ENCODE measurements at places on chromosomes 16 and 17.
A peak's percentile ranks its signal among the peaks of the same experiment; 100 is the strongest.

GRCh38 chr16:49857423-49858181 lies 1.7 kb upstream of the ZNF423 start:
- DNase-seq: peak; percentile 54

DNA sequence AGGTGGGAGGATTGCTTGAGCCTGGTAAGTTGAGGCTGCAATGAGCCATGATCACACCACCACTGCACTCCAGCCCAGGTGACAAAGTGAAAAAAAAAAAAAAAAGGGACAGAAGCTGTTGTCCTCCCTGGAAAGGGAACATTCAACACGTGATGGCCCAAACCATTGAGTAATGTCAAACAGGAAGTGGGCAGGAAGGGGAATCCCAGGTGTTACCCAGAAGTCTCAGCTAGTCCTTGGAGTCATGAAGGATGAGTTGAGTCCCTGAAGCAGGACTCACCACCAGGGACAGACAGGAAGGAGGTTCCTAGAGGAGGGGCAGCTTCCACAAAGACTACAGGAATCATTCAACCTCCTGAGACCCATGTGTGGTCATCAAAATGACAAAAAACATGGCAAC lies 19.8 kb upstream of the CMIP start:
- DNase-seq: no peak

GRCh38 chr17:82693168-82693867 lies 5.2 kb downstream of the RAB40B start:
- DNase-seq: no peak

DNA sequence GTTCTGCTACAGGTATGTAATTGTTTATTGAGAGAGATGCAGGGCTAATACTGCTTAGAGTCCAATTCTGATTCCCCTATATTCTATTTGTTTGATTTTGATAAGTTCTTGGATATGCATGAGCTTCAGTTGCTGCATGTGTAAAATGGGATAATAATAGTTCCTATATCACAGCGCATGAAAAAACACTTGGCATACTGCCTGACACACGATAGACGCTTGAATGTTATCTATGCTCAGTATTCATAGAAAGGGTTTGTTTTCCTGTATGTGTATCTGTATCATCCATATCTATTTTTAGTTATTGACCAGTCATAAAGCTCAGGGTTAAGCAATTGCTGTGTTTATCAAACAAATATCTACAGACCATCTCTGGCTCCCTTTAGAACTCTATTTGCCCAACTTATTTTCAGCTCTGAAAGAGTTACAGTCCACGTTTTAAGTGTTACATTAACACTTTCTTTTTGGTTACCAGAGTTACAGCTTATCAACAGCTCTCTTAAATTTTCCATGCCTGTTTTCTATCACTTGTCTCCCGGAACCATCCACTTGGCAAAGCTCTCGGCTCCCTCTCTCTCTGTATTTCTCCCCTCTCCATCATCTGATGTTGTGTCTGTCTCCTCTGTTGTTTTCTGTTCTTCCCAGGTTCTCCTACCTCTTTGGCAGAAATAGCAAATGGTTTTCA lies 334.8 kb downstream of the CBLN1 start:
- DNase-seq: no peak

GRCh38 chr17:63447471-63448009 lies 1.4 kb upstream of the CYB561 start:
- DNase-seq: no peak

GRCh38 chr16:66359811-66360608 lies 6.5 kb upstream of the CDH5 start:
- no peak for DNase-seq

GRCh38 chr16:9578459-9578858 lies 487.0 kb downstream of the HAPSTR1 start:
- DNase-seq: no peak

DNA sequence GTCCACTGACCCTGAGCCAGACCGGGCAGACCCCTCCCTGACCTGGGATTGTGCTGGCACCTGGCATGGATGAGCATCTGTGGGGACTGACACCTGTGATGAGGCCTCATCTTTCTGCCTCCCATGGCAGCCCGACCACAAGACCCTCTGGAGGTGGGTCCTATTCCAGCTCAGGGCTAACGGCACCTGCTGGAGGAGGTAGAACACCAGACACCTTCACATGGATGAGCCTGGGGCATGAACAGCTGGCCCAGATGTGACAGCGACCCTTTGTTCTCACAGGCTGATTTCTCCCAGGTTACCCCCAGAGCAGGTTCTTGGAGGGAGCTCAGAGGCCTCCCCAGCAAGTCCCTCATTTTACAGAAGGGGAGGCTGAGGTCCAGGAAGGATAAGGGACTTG lies 46.4 kb upstream of the PIK3R6 start:
- no peak for DNase-seq

DNA sequence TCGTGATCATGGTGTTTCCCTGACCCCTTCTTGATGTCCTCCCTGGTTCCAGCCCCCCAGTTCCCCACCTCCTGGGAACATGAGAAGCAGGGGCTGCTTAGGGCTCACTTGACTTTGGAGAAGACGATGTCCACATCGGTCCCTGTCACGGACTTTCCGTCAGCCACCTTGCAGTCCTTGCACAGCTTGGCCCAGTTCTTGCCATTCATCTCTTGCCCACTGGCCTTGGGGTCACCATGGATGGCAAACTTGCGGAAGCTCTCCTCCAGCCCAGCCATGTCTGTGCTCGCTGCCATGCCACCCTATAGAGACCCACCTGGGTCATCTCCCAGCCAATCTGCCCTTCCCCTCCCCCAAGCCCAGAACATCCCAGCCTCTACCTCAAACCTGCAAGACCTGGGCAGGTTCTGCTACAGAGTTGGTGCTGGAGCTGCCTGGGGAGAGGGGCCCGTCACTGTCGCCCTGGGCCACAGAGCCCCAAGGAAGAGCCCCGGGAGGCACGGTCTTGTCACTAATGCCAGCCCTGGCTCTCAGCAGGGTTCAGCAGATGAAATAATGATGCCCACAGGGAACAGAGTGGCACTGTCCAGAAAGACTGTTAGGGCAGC lies 2.4 kb downstream of the TPPP3 start:
- no peak for DNase-seq

- DNase-seq: no peak
Observed at GRCh38 chr17:43774304-43775250, 4.2 kb downstream of the DUSP3 start.

DNA sequence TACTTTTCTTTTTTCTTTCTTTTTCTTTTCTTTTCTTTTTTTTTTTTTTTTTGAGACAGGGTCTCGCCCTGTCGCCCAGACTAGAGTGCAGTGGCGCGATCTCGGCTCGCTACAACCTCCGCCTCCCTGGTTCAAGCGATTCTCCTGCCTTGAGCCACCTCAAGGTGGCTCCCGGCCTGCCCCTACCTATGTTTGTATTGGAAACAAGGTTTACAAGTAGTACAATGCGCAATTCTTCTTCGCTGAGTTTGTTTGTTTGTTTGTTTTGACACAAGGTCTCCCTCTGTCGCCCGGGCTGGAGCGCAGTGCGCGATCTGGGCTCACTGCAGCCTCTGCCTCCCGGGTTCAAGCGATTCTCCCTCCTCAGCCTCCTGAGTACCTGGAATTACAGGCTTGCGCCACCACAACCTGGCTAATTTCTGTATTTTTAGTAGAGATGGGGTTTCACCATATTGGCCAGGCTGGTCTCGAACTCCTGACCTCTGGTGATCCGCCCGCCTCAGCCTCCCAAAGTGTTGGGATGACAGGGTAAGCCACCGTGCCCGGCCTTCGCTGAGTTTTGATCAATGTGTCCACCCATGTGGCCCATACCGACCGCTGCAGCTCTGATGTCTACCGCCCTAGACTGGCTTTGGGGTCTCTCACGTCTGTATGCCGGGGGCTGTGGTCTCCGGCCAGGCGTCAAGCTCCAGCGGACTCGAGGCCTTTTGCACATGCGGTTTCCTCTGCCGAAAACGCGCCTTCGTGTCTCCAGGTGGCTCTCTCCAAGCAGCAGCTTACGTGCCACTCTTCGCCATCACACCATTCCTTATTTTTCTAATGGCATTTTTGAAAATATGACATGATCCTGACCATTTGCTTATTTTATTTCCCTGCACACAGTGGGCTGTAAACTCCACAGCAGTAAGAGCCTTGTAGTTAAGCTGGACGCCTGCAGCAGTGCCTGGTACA lies 1.1 kb upstream of the YBX2 start:
- no peak for DNase-seq

DNA sequence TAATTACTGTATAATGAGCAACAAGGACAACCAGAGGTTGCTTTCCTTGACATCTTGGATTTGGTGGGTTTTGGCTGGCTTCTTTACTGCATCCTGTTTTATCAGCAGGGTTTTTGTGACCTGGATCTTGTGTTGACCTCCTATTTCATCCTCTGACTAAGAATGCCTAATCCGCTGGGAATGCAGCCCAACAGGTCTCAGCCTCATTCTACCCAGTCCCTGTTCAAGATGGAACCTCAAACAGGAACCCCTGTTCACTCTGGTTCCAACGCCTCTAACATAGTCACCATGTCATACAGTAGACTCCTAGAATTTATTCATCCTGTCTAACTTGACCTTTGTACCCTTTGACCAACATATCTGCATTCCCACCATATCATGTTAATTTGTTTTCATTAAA lies 183.8 kb upstream of the SOX9 start:
- peak; percentile 52 for DNase-seq

DNA sequence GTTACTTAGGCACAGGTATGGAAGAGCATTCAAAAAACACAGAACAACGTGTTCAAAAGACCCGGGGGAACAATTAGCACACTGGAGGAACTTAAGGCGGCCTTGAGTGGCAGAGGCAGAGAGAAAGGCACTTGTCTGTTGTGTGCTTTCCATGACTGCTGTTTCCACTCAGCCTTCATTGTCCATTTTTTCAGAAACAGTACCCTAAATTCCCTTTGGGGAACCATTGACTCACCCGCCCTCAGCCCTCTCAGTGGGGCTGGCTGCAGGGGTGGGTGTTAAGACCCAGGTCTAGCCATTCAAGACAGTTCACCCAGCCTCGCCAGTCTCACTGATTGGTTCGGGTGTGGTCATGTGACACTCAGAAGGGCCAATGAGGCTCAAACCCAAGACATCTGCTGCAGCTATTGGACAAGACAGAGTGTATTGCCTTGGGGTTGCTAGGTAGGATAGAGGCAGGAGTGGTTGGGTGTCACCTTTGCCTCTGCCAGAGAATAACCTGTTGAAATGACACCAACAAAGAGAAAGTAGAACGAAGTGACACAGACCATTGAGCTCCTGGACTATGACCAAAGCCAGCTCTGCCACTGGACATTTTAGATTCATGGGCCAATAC lies 19.6 kb upstream of the CEP20 start:
- DNase-seq: peak; percentile 69

- DNase-seq: no peak
Observed at GRCh38 chr17:31490671-31491375, 99.3 kb downstream of the RAB11FIP4 start.

GRCh38 chr16:4339909-4340308 lies 11.2 kb downstream of the PAM16 start:
- DNase-seq: no peak

DNA sequence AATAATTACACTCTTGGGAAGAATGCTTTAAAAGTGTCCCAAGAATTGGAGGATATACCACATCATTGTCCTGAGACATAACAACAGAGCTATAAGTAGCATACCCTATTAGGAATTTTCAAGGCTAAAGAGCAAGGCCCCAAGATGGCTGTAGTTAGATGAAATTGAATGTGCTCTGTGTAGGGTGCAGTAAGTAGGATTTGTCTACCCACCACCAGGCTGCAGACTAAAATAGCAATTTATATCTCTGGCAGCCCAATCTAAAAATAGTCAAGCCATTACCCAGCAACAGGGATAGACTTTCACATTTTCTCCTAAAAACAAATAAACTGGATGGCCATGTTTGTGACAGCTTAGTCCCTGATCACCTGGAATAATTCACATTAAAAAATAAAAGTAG lies 5.6 kb downstream of the MMD start:
- DNase-seq: no peak

DNA sequence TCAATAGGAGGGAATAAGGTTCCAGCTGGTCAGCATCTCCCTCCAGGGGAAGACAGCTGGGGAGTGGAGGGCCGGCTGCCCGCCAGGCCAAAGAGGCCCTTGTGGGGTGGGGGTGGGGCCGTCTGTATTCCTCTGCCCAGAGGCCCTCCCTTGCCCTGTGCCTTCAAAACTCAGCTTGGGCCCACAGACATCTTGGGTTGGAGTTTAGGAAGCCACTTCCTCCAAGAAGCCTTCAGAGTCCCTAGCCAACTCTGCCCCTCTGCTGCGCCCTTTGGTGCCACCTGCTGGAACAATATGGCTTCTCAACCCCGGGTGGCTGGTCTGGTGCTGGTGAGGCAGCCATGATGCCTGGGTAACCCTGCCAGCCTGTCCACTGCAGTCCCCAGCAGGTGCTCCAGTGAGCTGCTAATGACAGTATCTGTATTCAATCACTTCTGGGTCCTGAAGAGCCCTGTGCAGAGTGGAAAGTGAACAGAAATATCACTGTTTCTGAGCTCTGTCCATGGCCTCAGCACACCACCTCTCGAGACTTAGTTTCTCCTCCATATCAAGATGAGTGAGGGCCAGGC lies 16.7 kb downstream of the HSD11B2 start:
- DNase-seq: peak; percentile 32

- DNase-seq: no peak
Observed at GRCh38 chr16:30923554-30924075, at the start of gene FBXL19. Gene FBXL19 (plus strand): TSS chr16:30923572. CDS start chr16:30925755, 2,183 bp downstream.

DNA sequence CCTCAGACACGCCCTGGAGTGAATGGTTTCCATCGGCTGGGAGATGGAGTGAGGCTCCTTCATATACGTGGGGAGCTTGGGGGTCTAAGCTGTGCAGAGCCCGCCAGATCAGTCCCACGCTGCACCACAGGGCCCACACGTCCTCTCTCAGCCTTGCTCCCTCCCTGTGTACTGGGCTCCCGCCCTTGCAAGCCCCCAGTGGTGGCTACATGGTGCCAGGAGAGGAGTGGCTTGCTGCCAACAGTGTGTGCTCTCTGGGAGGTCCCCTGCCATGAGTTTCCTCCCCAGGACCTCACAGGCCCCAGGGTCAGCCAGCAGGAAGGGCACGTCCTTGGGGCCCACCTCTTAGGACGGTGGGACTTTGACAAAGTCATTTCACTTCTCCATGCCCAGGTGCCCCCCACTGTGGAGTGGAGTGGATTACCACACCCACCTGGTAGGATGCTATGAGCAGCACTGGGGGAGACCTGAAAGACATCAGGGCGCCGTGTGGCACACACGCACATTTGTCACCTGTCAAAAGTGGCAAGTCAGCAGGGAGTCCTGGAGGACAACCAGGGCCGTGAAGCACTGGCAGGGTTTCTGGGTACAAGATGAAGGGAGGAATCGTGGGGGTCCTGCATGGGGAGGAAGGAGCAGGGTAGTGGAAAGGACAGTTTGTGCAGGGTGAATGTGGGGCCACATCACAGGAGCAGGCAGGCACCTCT lies 13.7 kb downstream of the SLC5A10 start:
- DNase-seq: no peak

Data from RWPE1 (cell line).